ENCODE measurements at places on chromosomes 3 and 15.

GRCh38 chr3:109772520-109772919 lies 435.2 kb upstream of the DPPA4 start:
- DNase-seq = no peak

DNA sequence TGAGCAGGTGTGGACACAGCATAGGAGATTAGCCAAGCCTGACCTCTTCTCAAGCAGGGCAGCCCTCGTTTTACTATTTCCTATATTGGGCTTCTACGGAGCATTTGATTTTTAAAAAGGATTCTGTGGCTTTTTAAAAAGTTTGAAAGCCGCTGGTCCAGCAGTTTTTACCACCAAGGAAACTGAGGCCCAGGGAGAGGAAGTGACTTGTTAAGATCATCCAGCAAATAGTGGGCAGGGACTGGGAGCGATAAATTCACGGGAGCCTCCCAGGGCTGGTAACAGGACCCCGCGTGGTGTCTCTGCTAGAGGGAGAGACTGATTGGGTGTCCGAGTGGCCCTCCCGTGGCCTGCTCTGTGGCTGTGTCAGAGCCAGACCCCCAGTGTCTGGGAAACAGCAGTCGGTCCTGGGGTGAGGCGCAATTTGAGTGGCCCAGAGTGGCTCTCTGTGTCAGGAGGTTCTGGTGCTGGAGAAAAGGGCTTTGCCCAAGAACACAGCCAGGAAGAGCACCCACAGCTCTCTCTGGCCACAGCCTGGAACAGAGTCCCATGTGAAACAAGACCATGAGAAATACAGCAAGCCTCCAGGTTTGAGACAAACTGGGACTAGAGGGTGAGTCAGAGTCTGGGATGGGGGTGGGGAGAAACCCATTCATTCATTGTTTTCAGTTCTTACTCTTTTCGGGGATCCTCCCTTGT lies 4.2 kb downstream of the FURIN start:
- peak; percentile 27 for DNase-seq

GRCh38 chr3:171417813-171418212 lies 42.4 kb downstream of the TNIK start:
- DNase-seq = no peak

DNA sequence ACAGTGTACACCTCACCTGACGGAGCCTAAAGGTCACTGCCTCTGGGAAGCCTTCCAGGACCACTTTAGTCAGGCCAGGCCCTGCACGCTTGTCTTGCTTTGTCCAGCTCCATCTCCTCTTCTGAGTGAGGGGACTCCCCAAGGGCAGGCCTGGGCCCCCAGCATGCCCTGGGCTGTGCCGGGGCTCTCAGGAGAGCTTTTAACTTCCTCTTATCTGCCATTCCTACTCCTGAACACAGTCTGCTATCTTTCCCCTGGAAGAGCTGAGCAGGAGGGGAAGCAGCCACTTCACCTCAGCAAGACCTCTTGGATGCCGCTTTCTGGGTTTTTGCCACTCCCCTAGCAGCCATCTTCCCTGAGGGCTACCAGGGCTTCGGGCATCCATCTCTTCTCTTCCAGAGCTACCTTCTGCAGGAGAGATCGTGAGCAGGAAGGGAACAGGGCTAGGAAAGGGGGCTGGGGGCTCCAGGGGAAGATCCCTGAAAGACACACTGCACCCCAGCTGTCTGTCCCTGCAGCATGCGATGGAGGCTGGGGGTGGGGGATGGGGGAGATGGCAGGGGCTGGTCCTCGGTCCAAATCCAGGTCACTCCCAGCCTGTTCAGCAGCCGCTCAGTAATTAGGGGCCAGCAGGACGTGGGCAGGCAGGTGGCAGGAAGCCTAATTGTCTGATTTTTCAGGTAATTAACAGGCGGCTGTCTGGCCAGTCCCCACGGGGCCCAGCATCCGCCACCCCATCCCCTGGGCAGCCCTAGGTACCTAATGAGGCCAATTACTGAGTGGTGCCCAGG lies 19.9 kb upstream of the RPL29 start:
- DNase-seq = no peak

DNA sequence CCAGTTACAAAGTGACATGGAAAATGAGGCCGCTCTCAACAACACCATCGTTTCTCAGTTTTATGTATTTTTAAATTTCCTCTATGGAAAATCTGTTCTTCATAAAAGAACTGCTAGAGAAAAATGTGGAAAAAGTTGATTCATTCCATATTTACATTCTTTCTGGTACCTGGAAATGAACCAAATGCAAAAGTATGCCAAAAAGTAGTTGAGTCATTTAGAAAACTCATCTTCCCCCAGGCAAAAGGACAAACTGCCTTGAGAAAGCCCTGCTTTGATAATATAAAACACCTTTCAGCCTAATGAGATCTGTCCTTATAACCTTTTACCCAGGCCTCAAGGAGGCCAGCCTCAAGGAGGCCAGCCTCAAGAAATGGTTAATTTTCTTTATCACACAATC lies 283.0 kb upstream of the VEPH1 start:
- DNase-seq = no peak

GRCh38 chr3:133821767-133822638 lies 16.4 kb downstream of the SRPRB start:
- DNase-seq = no peak

Data from CD4-positive, alpha-beta T cell treated with Interleukin-12 subunit alpha and Interleukin-12 subunit beta, for 1 hour (primary cell).